ENCODE measurements at places on chromosomes 13 and 19.

DNA sequence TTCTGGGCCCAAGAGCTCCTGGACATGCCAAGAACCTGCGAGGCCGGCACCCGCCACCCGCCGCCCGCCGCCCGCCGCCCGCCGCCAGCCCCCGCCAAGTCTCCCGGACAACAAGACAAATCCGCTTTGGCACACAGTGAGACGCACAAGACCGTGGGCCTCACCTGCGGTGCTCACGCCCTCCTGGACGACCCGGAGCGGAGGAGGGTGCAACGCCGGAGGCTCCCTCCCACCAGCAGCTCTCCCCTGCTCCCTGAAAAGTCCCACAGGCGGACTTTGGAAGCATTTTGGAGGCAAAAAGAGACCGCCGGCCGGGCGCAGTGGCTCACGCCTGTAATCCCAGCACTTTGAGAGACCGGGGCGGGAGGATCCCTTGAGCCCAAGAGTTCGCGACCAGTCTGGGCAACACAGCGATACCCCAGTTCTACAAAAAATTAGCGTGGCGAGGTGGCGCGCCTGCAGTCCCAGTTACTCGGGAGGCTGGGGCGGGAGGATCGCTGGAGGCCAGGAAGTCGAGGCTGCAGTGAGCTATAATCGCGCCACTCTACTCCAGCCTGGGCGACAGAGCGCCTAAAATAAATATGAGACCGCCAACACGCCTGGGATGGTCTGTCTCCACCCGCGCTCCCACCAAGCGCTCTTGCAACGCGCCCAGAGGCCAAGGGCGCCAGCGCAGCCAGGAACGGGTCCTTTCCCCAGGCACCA lies 783 bp downstream of the RHPN2 start:
- no peak for DNase-seq

GRCh38 chr13:97234742-97235141 lies 12.6 kb downstream of the MBNL2 start:
- DNase-seq = no peak

GRCh38 chr13:33615436-33615835 lies 202.5 kb upstream of the RFC3 start:
- DNase-seq = no peak

DNA sequence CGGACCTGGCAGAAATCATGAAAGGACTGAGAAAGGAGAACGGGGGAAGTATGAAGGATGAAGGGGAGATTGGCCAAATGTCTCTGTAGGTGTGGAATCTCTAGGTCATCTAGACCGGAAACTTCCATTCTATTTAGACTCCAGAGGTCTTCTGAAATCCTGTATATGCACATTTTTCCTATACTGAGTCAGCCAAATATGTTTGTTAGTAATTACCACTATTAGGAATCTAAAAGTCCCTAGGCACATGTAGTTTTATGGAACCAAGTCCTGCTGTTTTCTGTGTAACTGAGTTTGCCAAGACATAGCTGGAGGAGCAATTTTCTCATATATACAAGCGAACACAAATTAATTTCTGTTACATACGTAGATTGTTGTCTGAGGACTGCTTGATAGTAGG lies 498.1 kb downstream of the GPC5 start:
- DNase-seq = no peak

DNA sequence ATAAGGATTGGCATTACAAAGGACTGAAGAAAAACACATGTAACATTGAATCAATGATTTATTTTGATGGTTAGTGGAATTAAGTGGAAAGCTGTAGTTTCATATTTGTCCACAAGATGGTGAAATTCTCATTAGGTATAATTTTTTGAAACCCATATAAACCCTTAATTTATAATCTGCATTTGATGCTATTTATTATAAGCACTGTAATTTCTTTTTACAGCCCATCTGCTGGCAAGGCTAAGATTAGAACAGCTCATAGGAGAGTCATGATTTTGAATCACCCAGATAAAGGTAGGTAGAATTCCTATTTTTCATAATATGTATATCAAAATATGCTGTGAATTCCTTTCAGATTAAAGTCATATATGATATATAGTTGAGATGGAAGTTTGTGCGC lies 62.2 kb downstream of the DNAJC15 start:
- no peak for DNase-seq

- DNase-seq = no peak
Measured at GRCh38 chr19:33616857-33617256, 4.9 kb upstream of the CHST8 start.
